ENCODE measurements at places on chromosomes 3 and 15.

- DNase-seq: no peak
These were observed 585 bp upstream of the MKRN2 start for GRCh38 chr3:12556314-12556689.

- no peak for DNase-seq
These were observed 49.8 kb downstream of the GASK1A start for GRCh38 chr3:43028678-43029490.

GRCh38 chr3:164507886-164508285 lies 570.4 kb downstream of the SI start:
- DNase-seq: no peak

- DNase-seq: no peak
These were observed 101.0 kb upstream of the RAD18 start for GRCh38 chr3:9064251-9064650.

GRCh38 chr3:54251705-54252104 lies 129.4 kb downstream of the CACNA2D3 start:
- DNase-seq: no peak

DNA sequence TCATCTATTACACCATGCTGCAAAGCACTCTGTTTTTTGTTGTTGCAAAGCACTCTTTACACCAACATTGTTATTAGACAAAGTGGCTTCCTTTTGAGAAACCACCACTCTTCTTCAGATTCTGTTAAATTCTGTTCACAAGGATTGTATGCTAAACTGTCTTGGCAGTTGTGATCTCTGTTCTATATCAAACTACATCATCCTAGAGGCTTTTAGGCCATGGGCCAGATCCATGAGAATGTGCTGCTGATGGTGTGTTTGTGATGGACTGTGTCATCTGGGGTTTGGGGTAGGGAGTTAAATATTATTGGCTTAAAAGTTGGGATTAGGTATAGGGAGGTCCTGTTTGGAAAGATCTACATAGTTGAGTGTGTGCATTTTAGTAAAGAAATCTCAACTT lies 229.8 kb downstream of the GAP43 start:
- DNase-seq: no peak

DNA sequence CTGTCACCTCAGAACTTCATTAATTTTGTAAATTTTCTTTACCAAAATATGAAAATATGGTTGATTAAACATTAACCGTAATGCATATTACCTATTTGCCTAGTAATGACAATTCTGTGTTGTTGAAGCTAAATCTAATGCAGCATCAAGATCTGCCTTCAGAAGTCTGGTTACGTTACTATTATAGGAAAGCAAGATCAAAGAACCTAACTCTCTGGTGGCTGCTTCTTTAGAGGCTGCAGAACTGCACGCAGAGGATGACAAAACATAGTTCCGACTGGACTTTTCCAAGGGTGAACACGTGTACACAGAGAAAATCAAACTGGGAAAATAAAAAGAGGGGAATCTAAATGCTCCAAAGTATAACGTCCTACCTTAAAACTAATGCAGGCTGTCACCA lies 20.5 kb downstream of the CD47 start:
- no peak for DNase-seq

DNA sequence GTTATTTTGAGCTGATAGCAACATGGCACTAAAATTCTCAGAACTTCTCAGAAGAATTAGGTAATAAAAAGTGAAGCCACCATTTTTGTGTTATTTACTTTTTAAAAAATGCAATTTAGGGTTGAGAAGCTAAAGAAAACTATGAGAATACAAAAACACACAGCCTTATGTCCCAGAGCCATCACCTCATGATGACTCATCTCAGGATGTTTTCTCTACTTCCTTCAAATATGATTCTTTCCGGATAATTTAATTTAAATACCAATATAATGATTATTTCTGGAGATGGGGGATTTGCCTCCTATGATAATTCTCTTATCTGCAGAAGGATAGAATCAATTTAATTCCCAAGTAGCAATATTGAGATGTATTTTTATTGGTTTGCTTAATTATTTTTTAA lies 105.6 kb upstream of the BFSP2 start:
- DNase-seq: no peak

- DNase-seq: no peak
These were observed 402.4 kb downstream of the MAGI1 start for GRCh38 chr3:65636326-65636725.

- peak; percentile 80 for DNase-seq
These were observed 18.3 kb upstream of the NTRK3 start for GRCh38 chr15:88274553-88275460.

- no peak for DNase-seq
These were observed 184.9 kb upstream of the NSMCE3 start for GRCh38 chr15:29454506-29454905.

DNA sequence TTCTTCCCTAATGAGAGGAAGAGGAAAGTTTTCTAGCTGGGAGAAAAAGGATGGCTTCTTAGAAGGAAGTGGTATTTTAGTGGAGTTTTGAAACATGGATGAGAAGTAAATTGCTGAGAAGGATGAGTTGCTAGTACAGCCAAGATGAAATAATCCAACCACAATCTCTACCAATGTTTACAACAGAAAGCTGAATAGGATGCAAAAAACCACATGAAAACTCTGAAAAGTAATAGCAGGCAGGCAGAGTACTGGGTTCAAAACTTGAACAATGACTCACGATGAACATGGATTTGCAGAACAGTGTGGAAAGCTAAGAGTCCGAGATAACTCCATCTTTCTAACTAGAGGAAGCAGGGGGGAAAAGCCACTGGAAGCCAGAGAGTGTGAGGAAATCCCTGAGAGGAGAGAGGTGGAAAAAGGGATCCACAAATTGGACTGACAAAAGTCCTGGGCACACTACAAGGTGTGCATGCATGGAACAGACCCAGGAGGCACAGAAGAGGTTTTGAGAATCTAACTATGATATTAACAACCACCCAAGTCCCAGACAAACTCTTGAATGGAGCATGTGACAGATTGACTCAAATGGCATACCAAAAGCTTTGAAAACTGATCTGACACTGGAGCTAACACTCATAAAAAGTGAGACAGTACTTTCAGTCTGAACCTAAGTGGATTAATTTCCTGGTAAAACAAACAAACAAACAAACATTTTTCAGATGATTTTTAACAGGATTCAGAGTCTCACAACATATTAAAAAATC lies 76.7 kb downstream of the ST6GAL1 start:
- no peak for DNase-seq

GRCh38 chr15:67820992-67821783 lies 4.1 kb upstream of the SKOR1 start:
- peak; percentile 57 for DNase-seq

GRCh38 chr3:19149368-19149767 lies 1.1 kb downstream of the KCNH8 start:
- DNase-seq: peak; percentile 60

DNA sequence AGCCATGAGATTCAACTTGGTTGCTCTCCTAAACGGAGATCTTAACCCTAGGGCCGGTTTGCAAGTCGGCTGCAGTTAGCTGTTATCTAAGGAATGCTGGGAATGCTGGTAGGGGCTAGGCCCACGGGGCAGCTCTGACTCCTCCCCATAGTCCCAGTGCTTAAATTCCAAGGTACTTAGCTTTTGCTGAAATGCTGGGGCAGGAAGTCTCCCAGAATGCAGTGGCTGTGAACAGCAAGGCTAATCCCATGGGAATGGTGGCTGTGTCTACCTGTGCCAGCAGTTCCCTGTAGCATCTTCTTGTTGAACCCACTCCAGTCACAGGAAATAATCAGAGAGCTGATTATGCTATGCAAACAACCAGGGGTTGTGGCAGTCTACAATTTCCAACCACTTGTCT lies 102.5 kb upstream of the TJP1 start:
- DNase-seq: no peak

DNA sequence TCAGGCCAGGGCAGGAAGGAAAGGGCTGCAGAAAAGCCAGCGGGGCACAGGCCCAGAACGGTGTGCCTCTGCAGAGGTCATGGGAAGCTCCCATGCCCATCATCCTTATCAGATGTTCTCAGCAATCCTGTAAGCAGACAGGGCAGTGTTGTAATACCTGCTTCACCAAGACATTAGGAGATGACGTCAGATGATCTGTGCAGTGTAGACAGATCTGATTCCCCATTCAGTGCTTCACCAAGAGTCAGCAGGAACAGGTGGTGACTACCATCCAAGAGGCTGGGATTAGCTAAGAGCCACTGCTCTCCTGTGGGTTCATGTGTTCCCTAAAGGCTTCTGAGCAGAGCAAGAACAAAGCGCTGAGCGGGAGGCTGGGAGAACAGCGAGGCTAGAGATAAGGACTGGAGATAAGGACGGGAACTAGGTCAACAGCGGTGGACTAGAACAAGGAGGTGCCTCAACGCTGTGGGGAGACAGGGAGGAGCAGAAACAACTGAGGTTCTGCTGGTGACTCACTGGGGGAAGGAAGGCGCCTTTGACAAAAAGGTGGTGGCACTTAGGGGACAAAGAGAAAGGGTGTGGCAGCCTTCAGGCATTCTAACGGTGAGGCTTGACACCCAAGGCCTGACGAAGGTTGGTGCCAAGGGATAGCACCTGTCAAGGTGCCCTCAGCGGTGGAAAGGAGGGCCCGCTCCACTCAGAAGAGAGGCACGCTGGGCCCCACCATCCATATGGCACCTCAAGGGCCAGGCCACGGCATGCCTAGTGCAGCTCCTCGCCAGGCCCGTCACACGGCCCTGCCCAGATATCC lies 28.4 kb downstream of the CCDC12 start:
- DNase-seq: peak; percentile 78

- DNase-seq: no peak
These were observed 664 bp upstream of the LARP6 start for GRCh38 chr15:70854666-70854976.

- no peak for DNase-seq
These were observed 208.7 kb downstream of the SOX2 start for GRCh38 chr3:181920409-181920808.

DNA sequence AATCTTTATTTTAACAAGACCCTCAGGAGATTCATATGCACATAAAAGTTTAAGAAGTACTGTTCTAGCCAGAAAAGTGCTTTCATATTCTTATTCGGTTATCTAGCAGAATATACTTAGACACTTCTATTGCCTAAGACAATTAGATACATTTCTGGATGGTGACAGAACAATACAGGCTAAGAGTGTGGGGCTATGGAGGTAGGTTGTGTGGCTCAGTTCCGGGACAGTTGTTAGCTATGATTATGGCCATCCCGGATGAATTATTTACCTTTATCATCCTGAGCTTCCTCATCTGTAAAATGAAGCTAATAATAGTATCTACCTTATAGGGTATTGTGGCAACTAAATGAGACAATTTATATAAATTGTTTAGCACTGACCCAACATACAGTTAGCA lies 6.6 kb downstream of the FAM98B start:
- no peak for DNase-seq

- DNase-seq: peak; percentile 57
These were observed 46.6 kb downstream of the ZBTB38 start for GRCh38 chr3:141414800-141415462.

DNA sequence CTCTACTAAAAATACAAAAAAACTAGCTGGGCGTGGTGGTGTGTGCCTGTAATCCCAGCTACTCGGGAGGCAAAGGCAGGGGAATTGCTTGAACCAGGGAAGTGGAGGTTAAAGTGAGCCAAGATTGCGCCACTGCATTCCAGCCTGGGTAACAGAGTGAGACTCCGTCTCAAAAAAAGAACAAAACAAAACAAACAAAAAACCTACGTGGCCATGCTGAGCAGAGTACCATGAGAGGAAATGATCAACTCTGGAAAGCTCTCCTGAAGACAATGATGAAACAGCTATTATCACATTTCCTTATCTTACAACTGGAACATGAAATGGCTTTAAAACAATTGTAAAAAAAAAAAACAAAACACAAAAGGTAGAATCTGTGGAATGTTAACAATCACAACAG lies 75.2 kb downstream of the CHSY1 start:
- no peak for DNase-seq

- no peak for DNase-seq
These were observed 83.3 kb downstream of the IGF2BP2 start for GRCh38 chr3:185741586-185741985.
